T-helper 2 cell (primary cell): ENCODE measurements at places on chromosomes 5 and 9.

DNA sequence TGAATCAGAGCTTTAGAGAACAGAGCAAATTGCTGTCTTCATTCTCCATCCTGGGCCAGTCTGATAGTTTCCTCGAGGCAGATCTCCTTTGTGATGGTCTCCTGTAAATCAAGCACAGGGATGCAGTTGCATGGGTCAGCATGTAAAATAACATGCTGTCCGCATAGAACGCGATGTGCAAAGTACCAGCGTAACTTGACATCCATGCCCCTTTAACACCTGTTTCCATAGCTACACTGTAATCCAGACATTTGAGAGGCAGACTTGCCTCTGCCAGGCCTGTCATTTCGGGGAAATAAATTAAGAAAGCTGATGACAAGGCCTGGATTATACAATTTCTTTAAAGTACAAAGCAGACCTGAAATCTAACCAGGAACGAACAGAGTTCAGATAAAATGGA lies 413.5 kb downstream of the TLE4 start:
- no peak for DNase-seq

DNA sequence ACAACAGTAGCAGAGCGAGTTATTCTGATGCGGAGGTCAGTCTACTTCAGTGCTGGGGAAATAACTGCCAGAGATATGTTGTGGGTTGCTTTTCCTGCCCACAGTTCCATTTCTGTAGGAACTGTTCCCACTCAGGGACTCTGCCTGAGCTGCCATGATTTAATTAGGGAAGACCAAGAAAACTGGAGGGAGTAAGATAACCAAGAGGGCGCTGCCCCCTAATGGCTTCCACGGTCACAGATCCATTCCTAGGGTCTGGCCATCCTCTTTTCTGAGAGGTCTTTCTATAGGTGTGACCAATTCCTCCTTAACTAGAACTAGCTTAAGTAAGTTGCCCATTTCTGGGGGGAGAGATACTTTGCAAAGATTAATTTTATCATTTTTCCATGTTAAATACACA lies 125.9 kb downstream of the APBA1 start:
- no peak for DNase-seq

GRCh38 chr9:20624201-20625002 lies 2.1 kb upstream of the MLLT3 start:
- no peak for DNase-seq

DNA sequence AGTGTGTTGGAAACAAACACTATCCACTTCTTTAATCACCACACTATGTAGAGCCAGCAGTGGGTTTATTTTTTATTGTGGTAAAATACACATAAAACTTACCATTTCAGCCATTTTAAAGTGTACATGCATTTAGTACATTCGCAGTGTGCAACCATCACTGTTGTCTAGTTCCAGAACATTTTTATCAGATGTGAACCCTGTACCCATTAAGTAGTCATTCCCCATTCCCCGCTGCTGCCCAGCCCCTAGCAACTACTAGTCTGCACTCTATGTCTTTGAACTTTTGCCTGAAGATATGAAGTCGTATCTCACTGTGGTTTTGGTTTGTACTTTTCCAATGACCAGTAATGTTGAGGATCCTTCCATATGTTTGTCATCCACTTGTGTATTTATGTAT lies 30.2 kb upstream of the F2R start:
- no peak for DNase-seq

- no peak for DNase-seq
Measured at GRCh38 chr9:4537581-4537980, 47.3 kb downstream of the SLC1A1 start.

DNA sequence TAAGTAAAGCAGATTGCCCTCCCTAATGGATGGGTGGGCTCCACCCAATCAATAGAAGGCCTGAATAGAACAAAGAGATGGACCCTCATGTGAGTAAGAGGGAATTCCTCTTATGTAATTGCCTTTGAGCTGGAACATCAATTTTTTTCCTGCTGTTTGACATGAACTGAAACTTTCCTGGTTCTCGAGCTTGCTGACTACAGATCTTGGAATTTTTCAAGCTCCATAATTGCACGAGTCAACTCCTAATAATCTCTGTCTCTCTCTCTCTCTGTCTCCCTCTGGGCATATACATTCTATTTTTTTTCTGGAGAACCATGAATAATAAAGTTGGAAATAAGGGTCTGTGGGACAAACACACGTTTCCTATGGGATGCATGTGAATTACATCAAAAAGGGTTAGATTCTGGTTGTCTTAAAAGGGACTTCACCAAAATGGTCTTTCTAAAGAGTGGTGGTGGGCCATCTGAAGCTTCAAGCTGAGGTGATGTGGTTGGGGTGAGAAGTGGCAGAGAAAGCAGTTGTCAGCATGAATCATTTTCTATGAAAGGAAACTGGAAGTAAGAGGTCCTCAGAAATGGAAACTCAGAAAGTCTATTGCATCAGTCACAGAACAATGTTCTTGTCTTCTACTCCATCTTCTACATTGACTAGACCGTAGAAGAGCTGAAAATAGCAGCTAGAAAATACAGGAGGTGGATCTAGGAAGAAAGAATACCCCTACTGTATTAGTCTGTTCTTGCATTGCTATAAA lies 47.0 kb upstream of the HOMER1 start:
- DNase-seq = peak; percentile 46

GRCh38 chr5:132677191-132677590 lies 3.4 kb downstream of the IL4 start:
- no peak for DNase-seq

DNA sequence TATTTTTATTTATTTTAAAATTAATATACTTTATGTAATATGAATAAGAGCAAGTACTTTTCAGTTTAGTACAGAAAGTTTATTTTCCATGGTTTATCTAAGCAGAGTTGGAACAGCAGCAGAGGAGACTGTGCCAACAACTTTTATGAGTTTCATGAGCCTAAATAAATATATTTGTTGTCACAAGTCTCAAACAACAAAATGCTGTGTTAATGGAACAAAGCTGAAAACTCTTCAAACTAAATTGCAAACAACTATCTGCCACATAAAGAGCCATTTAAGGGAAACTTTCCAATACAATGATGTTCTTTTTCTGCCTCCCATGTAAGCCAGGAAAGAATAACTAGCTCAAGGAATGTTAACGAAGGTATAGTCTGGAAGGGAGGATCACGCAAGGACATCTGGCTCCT lies 96.1 kb downstream of the FBN2 start:
- DNase-seq = no peak

DNA sequence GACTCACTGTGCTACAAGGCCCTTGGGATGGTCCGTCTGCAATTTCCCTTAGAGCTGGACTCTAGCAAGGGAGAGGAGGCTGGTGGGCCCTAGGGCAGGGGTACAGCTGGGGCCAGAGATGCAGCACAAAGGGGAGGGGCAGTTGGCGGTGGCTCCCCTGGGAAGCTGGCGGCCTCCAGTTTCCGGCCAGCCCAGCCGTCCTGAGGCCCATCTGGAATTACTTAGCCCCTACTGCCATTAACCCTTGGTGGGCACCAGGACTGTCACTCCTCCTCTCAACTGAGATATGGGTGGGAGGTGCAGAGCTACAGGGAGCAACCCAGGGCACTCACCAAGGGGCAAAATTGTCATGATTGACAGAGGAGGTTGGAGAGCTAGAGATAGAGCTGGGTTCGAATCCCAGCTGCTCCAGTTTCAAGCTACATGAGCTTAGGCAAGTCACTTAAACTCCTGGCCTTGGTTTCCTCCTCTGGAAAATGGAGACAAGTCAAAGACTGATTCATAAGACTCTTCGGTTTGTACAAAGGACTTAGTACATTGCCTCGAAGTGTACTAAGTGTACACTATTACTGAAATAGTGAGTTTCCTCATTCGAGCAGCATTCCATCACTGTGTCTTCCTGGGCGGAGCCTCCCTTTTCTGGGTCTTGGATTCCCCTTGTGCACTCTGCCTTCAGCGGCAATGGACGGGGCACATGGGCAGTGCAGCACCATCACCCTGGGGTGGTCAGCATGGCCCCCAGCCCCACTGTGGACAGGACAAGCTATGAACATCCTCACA lies 2.7 kb upstream of the PDGFRB start:
- DNase-seq = no peak

DNA sequence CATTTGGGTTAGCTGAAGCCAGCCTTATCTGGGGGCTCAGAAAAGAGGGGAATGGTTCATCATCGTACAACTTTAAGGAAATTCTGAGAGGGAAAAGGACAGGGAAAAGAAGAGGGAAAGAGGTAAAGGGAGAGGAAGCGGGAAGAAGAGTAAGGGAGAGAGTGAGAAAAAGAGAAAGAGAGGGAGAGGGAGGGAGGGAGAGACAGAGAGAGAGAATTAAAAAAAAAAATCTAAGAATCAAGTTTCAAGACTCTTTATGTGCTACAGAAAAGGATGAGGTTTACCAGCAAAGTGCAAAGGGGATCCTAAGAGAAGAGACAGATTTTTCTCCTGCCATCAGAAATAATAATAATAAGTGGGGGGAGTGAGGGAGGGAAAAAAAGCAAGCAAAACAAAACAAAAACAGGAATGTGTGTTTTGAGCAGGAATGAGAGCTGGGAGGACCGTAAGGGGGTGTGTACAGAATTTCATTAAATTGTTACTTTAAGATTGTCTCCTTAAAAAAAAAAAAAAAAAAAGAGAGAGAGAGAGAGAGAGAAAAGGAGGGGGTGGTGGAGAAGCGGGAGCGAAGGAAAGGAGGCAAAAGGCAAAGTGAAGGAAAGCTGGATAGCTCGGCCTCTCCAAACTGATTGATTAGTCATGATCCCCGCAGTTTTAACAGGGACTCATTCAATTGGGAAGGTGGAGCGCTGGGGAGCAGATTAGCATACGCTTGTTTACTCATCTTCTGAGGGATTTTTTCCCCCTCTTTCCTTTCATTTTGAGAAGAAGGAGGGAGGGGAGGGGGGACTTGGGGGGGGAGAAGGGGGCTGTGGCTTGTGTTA lies 438 bp upstream of the PAPPA start:
- DNase-seq = no peak

- DNase-seq = no peak
Measured at GRCh38 chr9:93452710-93453046, 703 bp downstream of the FAM120AOS start.

- no peak for DNase-seq
Measured at GRCh38 chr5:83401775-83402174, 69.8 kb upstream of the VCAN start.

DNA sequence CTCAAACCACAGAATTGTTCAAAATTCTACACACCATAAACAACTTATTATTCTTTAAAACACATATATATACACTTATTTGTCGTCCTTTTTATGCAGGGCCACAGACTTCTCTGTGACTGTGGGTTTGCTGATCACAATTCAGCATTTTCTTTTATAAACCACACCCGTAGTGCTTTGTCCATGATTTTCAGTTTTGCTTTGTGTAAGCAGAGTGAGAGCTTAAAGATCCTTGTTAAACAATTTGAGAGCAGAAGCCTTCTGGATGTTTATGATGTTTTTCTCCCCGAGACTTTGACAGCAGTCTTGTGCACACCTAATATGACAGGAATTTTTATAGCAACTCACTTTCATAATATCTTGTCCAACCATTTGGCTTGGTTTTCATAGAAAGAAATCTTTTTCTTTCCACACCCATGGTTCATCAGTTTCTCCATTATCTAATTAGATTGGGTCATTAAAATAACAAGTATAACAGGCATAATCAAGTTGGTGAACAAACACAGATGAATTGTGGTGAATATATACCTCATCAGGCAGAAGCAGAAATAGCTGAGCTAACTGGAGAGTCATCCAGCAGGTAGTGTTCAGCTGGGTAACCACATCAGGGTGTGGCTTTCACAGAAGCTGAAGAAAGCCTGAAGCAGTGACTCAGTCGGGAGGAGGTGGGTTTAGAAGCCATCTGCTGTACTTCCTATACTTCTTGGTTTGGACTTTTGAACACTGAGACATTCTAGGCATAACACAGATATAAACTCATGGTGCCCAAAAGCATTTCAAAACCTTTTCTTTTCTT lies 232.8 kb downstream of the DOCK8 start:
- peak; percentile 17 for DNase-seq

GRCh38 chr5:126031989-126032716 lies 391.1 kb upstream of the GRAMD2B start:
- DNase-seq = no peak

DNA sequence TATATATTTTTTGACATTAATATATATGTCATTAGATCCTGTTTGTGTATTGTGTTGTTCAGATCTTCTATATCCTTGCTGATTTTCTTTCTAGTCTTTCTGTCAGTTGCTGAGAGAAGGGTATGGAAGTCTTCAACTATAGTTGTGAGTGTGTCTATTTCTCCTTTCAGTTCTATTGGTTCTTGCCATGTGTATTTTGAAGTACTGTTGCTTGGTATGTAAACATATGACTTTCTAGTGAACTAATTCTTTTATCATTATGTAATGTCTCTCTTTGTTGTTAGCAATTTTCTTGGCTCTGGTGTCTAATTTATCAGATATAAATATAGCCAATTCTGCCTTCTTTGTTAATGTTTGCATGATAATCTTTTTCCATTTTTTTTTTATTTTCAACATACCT lies 84.3 kb upstream of the CAST start:
- no peak for DNase-seq

- DNase-seq = no peak
Measured at GRCh38 chr5:167582886-167583285, 708.6 kb upstream of the WWC1 start.

- no peak for DNase-seq
Measured at GRCh38 chr9:109269081-109269480, 51.8 kb downstream of the EPB41L4B start.

DNA sequence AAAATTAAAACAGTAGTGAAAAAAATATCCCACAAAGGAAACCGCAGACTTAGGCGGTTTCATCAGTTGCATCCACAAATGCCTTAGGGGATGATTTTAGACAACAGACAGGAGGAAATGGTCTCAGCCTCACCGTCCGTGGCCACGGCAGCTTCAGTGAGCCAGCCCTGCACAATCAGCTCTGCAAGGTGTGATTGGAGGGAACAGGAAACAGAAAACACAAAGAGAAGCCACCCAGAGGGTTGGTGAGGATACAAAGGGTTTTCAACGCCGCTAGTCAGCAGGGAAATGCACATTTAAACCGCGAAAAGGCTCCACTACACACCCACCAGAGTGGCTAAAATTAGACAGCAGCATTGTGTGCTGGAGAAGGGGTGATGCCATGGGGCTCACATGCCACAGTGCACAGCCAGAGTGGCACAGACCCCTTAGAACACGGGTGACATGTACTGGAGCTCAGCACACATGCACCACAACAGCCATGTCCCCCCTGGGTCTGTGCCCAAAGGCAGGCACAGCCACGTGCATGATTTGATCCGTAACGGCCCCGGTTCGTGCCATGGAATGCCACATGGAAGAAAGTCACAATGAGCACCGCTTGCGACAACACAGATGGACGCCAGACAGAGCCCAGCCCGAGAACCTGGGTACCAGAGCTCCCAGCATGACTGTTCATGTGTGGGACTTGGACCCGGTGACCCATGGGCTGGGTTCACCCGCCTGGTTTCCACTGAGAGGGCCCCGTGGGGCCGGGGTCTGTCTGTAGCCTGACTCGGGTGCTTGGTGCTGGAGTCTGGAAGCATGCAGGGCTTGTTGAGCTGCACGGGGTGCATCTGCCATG lies 18.3 kb upstream of the TERT start:
- peak; percentile 94 for DNase-seq

DNA sequence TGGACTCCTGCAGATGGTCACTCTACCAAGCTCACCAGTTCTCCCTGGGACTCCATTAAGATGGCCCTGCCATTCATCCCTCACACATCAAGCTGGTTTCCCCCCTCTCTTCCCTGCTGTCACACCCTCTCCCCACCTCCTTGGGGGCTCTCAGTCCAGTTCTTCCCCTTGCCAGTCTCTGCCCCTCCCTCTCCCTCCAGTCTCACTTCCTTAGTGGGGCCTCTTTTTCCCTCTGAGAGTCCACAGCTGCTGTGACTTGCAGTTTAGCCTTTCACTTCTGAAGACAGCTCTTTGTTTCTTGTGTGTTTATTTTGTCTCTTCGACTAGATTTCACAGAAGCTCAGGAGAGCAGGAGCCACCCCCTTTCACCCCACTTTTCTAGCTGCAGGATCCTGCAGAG lies 10.5 kb downstream of the DOCK2 start:
- DNase-seq = no peak
